ENCODE measurements at places on chromosomes 7 and 10.

DNA sequence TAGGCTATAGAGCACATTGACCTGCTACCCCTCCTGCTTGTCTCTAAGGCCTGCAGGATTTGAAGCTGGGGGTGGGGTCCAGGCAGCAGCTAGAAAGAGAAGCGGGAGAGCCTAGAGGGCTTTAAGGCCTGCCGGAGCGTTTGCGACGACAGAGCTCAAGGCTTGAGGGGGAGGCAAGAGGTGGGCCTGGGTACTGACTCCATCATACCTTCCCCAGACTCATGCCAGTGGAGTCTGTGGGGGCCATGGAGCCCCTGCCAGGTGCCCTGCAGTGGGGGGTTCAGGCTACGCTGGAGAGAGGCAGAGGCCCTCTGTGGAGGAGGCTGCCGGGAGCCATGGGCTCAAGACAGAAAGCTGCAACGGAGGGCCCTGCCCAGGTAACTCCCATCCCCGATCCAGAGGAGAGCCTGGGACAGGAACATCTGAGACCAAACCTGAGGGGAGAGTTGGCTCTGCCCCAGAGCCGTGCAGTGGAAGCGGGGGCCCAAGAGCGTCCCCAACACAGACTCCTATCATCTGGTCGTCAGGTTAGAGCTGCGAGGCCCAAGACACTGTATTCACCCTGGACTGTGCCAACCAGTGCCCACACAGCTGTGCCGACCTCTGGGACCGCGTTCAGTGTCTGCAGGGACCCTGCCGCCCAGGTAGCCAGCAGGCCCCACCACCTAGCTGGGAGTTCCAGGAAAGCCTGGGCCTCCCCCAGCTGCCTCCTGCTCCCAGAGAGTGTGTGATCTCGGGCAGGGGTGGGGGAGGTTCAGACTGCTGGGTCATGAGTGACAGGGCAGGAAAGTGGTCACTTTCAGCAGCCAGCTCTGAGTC, 13.2 kb upstream of the ZNF862 start:
- DNase-seq = no peak

DNA sequence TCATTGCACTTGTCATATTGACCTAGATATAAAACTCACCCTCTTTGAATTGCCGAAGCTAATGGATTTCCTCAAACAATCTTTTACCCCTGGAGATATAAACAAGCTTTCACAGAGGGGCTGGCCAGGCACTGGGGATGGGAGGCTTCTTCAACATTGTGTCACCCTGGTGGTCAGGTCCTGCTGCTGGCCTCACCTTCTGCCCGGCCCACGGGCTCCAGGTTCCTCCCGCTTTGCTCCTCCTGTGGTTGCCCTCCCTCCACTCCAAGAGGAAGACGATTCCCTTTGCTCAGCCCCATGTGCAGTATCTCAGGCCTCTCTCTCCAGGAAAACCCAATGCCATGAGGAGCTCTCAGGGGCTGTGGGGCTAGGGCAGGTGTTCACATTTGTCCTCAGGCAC, 118.1 kb upstream of the ADCY1 start:
- DNase-seq = no peak

GRCh38 chr7:26034391-26034790, 117.6 kb upstream of the NFE2L3 start:
- DNase-seq = no peak

- no peak for DNase-seq
These were observed 161.4 kb downstream of the PLXNA4 start for GRCh38 chr7:132414857-132415256.

DNA sequence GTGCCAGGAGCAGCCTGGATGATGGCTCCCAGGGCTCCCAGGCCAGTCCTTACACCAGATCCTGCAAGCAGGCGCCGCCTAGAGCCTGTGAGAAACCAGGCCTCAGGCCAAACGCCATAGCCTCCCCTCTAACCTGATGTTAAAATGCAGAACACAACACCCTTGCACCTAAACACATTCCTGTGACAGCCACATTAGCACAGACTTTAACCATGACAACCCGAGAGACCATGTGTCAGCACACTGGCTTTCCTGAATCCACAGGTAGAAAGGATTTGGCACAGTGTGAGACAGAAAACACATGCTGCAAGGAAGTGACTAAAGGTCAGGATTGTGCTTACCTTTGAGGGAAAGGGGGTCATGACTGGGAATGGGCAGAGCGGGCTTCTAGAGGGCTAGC, 59.9 kb downstream of the SGMS1 start:
- DNase-seq = no peak

- no peak for DNase-seq
These were observed 183.2 kb upstream of the PTPRZ1 start for GRCh38 chr7:121689749-121690148.

GRCh38 chr10:130545122-130545521, 408.9 kb downstream of the GLRX3 start:
- no peak for DNase-seq

GRCh38 chr10:17785276-17785930, 23.7 kb upstream of the MRC1 start:
- DNase-seq = no peak

DNA sequence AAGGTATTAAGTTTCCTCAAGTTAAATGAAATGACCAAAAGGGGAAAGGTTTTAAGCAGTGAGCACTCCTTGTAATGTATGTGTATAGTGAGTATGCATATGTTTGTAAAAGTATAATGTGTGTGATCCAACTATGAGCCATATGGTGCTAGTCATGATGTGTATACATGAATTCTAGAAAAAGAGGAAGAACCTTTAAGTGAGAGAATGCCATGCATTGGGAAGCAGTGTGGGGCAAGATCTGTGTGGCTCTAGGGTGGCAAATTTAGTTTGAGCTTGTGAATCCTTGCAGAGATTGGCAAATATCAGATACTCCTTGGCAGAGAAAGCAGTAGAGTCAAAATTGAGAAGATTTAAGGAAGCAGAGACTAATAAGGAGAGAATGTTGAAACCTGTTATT, 435.0 kb downstream of the AUTS2 start:
- no peak for DNase-seq

DNA sequence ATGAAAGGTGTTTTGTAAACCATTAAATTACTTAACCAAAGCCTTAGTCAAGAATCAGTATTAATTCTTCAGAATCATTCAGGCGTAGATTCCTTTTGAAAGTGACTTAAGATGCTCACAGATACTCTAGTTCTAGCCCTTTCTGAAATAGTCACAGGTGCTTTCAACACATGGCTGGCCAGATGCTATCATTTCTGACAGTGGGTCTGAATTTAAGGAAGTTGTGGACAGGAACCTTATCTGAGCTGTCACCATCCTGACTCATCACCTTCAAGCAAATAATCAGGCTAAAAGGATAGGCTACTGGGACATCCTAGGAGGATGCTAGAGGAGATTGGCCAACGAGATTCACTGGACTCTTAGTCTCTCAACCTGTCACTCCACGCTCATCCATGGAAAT, 501.5 kb downstream of the LRMDA start:
- DNase-seq = no peak

DNA sequence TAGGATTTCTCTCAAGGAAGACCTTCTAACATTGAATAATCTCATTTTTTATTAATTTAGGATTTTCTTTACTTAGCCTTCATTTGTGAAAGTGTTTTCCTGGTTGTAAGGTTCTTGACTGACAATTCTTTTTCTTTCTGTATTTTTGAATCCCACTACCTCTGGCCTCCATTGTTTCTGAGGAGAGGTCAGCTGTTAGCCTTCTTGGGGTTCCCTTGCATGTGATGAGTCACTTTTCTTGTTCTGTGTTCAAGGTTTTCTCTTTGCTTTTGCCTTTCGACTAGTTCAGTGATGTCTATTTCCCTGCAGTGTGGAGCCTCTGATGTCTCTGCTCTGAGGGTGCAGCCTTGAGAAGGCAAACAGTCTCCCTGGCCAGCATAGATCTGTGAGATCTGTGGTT, 304.1 kb upstream of the ZNF32 start:
- DNase-seq = no peak
